Brain pericyte (primary cell): ENCODE measurements at places on chromosomes 4 and X.

DNA sequence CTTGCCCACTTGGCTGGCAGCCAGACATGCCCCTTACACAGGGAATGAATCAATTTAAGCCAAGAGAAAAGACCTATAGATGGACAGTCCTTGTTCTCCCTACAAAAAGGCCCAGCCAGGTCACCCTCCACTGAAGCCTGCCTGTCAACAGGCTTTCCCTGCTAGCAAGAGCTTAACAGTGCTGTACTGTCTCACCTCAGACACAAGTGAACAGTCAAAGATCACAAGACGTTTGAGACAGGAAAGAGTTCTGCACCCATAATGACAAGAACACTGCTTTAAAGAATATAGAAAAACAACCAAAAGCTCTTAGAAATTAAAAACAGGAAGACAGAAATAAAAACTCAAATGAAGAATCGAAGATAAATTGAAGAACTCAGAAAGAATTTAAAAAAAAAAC is 4.6 kb downstream of the RNF175 start:
- DNase-seq, result no peak

- no peak for DNase-seq
These were observed 75.6 kb downstream of the AFAP1 start for GRCh38 chr4:7863911-7864681.

- no peak for DNase-seq
These were observed 223.6 kb downstream of the RBMX2 start for GRCh38 chrX:130625386-130625785.

DNA sequence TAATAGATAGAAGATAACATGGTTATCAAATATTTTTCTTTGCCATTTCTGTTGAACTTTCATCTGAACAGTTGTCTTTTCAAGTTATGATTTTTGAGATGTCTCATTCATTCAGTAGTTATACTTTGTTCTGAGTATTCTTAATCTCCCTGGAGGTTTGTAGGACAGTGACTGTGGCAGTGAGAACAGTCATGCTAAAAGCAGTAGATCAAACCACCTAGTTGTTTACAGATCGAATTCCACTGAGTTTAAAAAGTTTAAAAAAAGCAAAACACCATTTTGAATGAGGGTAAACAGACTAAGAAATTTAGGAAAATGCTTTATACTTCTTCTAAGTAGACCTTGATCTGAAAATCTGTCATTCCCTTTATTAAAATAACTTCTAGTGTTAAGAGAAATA is 107.2 kb downstream of the CEP135 start:
- no peak for DNase-seq

GRCh38 chr4:138558886-138559285 is 316.7 kb upstream of the SLC7A11 start:
- DNase-seq, result no peak

DNA sequence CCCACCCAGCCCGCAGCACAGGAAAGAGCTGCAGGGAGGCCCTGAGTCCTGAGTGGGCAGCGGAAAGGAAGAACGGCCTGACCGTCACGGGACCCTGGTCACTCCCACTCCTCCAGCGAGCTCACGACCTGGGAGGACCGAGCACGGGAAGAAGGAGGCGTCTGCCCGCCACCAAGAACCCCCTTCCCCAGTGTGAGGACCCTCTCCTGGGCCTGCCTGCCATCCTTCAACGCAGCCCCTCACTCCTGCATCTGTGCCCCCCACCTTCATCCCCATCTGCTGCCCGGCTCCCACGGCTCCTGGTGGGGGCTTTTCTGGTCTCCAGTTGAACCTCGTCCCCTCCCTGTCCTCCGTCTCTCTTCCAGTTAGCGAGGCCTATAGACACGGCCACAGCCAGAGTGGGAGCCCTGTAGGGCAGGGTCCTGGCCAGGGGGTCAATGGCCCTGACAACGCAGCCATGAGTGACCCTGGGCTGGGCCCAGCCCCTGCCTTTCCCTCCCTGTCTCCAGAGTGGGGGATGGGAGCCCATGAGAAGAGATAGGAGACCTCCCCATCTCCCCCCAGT is 41.3 kb upstream of the MXD4 start:
- no peak for DNase-seq

DNA sequence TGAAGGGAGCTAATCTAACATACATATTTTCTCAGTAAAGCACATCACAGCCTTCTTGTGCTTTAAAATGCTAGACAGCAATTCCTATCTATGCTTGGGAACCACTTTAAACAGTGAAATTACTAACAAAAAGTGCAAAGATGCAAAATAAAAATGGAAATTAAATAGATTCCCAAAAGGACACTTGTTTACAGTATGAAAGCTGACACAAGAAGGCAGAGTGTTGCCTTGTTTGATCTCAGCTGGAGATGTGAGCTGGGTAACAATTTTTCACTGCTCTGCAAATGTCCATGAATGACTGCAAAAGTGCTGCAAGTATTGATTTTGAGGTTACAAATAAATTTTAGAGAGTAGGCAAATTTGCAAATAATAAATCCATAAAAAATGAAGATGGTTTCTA is 22.3 kb downstream of the GRIA2 start:
- DNase-seq, result no peak

DNA sequence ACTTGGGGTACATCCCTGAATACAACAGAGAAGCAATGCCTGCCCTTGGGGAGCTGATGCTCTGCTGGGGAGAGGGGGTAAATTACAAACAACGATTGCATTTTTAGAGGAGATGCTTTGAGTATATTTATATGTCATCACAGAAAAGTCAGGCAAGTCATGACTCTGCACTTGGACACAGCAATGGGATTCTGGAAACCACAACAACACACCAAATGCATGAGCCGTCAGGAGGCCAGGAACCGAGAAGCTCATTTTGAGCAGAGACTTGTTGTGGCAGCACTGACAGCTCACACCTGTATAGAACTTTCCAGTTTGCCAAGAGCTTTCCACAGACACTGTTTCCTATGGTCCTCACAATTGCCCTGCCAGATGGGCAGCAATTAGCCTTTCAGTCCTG is 113.2 kb upstream of the RBPJ start:
- DNase-seq, result no peak

GRCh38 chr4:120156120-120156718 is 89.6 kb upstream of the MAD2L1 start:
- DNase-seq, result peak; percentile 37

GRCh38 chrX:130263016-130263415 is 5.7 kb downstream of the ZNF280C start:
- no peak for DNase-seq

DNA sequence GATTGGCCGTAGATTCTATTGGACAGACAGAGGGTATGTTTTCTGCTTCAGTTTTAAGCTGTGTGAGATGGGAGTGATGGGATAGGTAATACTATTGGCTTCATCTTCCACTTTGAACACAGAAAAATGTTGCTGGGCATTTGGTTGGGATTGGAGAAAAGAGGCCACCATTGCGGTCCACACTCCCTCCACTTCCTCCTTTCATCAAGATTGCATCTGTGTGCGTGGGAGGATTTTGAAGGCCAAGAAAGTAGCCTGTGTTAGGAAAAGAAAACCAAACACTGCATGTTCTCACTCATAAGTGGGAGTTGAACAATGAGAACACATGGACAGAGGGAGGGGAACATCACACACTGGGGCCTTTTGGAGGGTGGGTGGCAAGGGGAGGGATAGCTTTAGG is 56.4 kb downstream of the EGF start:
- DNase-seq, result no peak

DNA sequence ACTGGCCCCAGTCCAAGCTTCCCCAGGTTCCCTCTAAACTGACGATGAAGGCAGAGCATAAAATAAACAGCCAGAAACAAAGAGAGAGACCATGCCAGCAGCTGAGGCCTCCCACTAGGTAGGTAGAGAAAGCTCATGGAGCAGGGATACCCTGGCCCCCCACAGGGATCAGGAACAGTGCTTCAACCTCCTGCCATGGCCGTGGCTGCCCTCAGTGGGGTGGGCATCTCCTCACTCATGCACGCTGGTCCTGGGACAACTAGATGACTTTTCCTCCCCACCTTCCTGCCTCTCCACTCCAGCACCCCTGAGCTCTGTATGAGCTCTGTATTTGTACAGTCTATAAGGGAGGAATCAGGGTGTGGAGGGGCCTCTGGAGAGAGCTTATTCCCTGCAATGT is 117.7 kb upstream of the PSAPL1 start:
- no peak for DNase-seq

GRCh38 chr4:67332627-67333026 is 212.7 kb downstream of the CENPC start:
- DNase-seq, result no peak

DNA sequence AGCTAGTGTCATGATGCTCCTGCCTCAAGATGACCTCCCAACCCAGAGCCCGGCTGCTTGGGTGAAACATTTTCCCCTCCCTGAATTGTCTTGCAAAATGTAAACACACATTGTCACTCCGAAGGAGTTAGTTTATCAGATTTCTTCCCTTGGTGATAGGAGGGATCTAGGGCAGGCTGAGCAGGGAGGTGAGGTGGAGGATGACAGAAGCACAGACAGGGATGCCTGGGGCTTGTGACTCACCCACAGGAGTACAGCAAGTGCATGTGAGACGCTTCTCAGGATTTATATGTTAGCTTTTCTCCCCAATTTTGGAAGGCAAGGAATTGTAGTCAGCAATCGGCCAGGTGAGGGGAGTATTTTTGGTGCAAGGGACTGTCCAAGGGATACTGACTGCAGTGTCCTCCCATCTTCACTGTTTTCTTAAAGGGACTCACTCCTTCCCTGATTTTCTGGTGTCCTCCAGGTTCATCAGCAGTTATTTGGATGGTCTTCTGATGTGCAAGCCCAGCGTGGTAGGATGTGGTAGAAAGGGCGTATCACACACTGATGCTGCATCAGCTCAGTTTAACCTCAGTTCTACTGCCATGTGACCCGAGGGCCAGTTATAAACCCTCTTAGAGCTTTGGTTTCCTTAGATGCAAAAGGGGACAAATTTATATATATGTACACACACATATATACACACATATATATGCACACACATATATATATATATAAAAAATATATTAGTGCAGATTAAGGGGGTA is 46.2 kb upstream of the IGFBP7 start:
- no peak for DNase-seq

- DNase-seq, result no peak
These were observed 50.0 kb upstream of the FAM9C start for GRCh38 chrX:13094374-13094773.

DNA sequence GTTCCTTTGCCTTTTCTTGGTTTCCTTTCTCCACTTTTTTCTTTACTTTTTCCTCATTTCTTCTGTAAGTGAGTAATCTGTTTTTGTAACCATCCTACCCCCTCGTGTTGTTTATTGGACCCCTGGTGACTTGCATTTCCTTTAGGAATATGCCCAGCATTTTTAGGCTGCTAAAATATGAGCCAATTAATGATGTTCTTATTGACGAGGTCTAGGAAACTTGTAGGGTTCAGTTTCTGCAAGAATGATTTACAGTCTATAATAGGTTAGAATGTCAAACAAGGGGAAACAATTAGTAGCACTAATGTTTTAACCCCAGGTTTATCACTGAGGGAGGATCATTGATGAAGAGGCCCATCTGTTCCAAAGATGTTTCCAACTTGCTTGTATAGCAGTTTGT is 79.0 kb downstream of the CPE start:
- DNase-seq, result no peak

GRCh38 chr4:104412344-104412743 is 82.3 kb downstream of the CXXC4 start:
- DNase-seq, result no peak

DNA sequence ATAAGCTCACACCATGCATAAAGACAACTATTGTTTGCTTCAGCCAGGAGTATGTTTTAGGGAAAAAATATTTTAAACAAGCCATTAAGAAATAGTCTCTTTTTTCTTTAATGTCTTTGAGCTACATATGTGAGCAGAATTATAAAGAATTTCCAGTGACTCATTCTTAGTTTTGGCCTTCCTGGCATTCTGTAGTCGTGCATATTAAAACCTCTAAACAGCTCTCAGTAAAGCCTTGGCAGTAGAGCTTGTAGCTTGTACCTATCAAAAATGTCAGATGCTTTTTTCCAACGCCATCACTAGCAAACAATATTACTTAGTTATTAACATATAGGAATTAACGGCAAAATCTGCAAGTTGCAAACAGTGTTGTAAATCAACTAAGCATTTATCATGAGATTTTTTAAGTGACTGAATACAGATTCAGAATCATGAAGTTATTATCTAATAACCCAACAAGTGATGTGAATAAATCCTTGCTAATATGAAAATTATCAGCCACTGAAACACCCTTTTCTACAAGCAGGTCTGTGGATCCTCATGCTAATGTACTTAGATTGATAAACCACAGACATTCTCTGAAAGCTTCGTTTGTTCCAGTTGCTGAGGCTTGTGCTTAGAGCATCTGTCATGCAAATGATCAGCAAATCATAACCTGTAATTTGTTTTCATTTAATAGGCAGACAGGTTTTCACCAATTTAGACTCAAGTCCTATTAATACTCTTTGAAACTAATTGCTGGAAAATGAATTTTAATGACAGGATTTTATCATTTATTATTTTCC is 412.0 kb upstream of the ATOH1 start:
- DNase-seq, result no peak

DNA sequence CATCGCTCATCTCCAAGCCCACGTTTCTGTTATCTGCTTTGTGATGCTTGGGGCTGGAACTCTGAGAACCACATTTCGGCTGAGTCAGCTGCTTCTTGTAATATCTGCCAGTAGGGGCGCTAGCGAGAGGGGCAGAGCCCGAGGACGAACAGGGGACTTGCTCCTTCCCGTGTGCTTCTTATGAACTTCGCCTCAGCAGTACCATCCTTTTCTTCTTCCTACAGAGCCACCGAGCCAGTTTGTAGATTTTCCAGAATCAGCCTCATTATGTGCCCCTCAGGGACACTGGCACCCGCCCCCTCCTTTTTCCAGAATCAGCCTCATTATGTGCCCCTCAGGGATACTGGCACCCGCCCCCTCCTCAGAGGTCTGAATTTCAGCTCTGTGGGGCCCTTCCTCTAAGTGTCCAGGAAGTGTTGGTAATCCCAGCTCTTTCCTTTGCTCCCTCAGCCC is 441.7 kb upstream of the RASGEF1B start:
- DNase-seq, result no peak

- DNase-seq, result no peak
These were observed 54.1 kb downstream of the SRPX start for GRCh38 chrX:38166478-38167083.

DNA sequence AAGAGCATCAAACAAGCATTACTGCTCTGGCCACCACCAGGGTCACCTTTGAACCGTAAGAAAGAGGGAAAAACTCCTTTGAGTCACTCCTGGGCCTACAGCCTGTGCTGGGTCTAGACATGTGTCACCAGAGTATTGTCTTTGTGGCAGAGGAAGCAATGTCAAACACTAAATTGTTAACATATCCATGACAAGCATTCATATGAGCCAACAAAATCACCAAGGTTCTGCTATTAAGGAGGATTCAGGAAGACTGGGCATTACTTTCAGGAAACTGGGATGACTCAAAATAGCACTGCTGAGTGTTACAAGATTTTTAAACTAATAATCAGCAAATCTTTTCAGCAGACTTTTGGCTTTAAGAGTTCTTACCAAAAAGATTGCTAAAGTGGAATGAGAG is 28.1 kb downstream of the LGI2 start:
- DNase-seq, result no peak

GRCh38 chr4:112637552-112637866 is 566 bp downstream of the LARP7 start:
- DNase-seq, result no peak
